ENCODE measurements at places on chromosomes 6 and 20. TPM values are rescaled to one million over a fixed set of nuclear protein-coding genes. Genes with fewer than 3 reads are reported as not detected.
A peak's percentile ranks its signal among the peaks of the same experiment; 100 is the strongest.

Gene SESN1
- total RNA-seq, result 140 TPM

DNA sequence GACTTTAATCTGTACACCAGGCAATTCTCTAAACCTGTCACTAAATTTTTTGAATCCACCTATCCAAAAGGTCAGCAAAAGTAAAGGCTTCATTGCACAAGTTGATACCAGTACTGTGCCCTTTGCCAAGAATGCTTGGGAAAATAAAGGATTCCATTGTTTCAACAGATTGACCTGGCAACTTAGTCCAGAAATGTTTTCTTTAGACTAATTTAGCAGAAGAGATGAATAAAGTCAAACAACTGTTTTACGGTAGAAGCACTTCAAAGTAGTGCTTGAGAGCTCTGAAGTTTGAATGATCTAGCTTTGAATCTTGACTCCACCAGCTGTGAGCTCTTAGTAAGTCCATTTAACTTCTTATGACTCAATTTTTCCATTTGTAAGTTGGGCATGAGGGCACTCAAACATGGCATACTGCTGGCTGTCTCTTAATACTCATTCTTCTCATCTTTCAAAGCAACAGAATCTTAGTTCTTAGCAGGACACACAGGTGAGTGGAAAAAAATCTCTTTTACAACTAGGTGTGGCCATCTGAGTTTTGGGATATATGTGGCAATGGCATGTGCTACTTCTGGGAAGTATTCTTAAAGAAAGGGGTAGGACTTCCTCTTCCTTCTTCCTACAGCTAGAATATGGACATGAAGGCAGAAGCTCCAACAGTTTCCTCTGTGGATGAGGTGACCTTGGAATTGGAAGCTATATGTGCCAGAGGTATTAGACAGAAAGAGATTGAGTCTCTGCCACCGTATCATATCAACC lies 55.9 kb upstream of the LOC128125822 start:
- no peak overlapping the region for H3K27ac ChIP-seq
- no peak overlapping the region for H3K4me3 ChIP-seq
- DNase-seq, result peak; percentile 13
- H3K4me1 ChIP-seq, result no peaks in the 10 kb centered on the region
- no peaks in the 10 kb centered on the region for H3K27me3 ChIP-seq

GRCh38 chr6:98323605-98324004 lies 510.8 kb upstream of the POU3F2 start:
- H3K36me3 ChIP-seq, result no peaks in the 10 kb centered on the region
- DNase-seq, result no peak
- H3K27me3 ChIP-seq, result no peaks in the 10 kb centered on the region
- no peaks in the 10 kb centered on the region for H3K4me1 ChIP-seq
- H3K27ac ChIP-seq, result no peak overlapping the region

Gene CNKSR3
- 23.5 TPM for total RNA-seq

- H3K27me3 ChIP-seq, result peaks cover 2% of the 10 kb centered on the region
- no peak for DNase-seq
- H3K27ac ChIP-seq, result no peak overlapping the region
- H3K4me3 ChIP-seq, result no peak overlapping the region
- no peaks in the 10 kb centered on the region for H3K36me3 ChIP-seq
Measured at GRCh38 chr20:62692801-62693523, 15.7 kb upstream of the NTSR1 start.

Gene SDCBP2
- total RNA-seq, result 7.3 TPM

- H3K36me3 ChIP-seq, result no peaks in the 10 kb centered on the region
- DNase-seq, result no peak
- H3K27me3 ChIP-seq, result peaks cover 4% of the 10 kb centered on the region
- no peak overlapping the region for H3K4me3 ChIP-seq
- H3K27ac ChIP-seq, result no peak overlapping the region
Measured at GRCh38 chr20:43825051-43825402, 89.6 kb upstream of the TOX2 start.

- H3K36me3 ChIP-seq, result no peaks in the 10 kb centered on the region
- no peak for DNase-seq
- H3K4me1 ChIP-seq, result no peaks in the 10 kb centered on the region
- H3K4me3 ChIP-seq, result no peak overlapping the region
Measured at GRCh38 chr20:9492067-9492466, 22.3 kb upstream of the LAMP5 start.

DNA sequence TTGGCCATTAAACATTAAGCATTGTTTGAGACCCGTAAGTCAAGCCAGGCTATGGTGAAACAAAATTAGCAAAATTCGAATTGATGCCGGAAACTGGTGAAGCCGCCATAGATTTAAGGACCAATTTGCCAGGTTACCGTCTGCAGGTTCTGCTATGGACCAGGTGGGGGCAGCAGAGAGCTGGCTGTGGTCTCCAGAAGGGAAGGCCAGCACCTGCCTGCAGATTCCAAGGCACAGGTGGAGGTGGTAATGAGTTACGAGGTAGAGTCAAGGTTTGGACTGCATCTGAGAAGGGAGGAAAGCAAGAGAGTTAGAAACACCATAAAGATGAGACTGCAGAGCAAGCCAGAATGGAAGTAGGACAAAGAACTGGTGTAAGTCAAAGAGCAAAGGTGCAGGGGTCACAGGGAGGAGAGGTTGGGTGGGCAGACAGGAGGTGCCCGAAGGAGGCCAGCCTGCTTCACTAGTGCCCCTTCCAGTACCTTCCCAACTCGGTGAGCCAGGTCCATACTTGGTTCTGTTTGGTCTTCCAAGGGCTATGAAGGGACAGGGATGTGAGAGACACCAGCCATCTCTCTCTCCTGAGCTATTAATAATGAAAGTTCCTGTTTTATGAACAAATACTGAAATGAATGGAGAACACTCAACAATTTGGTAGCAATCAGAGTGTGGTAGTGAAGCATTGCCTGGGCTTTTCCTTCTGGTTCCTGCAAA lies 131.6 kb upstream of the ESR1 start:
- DNase-seq, result no peak
- H3K27me3 ChIP-seq, result no peaks in the 10 kb centered on the region
- no peak overlapping the region for H3K27ac ChIP-seq
- H3K4me1 ChIP-seq, result no peaks in the 10 kb centered on the region
- H3K36me3 ChIP-seq, result no peaks in the 10 kb centered on the region

- peak overlapping the region; percentile 85 for H3K27ac ChIP-seq
- H3K27me3 ChIP-seq, result no peaks in the 10 kb centered on the region
- no peak for DNase-seq
- peak overlapping the region; percentile 36 for H3K4me3 ChIP-seq
- H3K36me3 ChIP-seq, result no peaks in the 10 kb centered on the region
Measured at GRCh38 chr6:2839982-2840748, 1.5 kb downstream of the SERPINB1 start.

Measured in prostate gland (tissue), 2 donors.